ENCODE measurements at places on chromosomes 1 and 21. TPM values are rescaled to one million over a fixed set of nuclear protein-coding genes. Genes with fewer than 3 reads are reported as not detected.

- no peak for DNase-seq
These were observed 143.2 kb upstream of the C1orf105 start for GRCh38 chr1:172277275-172277674.

Gene ADAM30
- total RNA-seq, result not detected

- no peak for DNase-seq
These were observed 107.0 kb downstream of the MRPS6 start for GRCh38 chr21:34180407-34180806.

GRCh38 chr1:206581571-206581981, 30.7 kb downstream of the EIF2D start:
- DNase-seq, result no peak

DNA sequence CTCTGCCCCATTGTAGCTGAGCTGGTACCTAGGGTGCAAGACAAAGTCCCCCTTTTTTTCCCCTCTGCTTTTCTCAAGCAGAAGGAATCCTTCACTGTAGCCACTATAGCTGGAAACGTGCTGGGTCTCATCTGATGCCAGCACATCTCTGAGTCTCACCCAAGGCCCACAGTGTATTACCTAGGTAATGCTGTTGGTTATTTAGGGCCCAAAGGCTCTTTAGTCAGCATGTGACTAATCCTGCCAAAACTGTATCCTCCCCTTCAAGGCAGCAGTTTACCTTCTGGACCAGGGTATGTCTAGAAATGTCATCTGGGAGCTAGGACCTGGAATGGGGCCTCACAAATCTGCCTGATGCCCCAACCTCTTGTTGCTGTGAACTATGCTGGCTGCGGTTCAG, 423.4 kb downstream of the NUF2 start:
- no peak for DNase-seq

Gene DDR2
- 51.2 TPM for total RNA-seq

GRCh38 chr1:233189526-233189925, 106.0 kb downstream of the PCNX2 start:
- DNase-seq, result no peak

DNA sequence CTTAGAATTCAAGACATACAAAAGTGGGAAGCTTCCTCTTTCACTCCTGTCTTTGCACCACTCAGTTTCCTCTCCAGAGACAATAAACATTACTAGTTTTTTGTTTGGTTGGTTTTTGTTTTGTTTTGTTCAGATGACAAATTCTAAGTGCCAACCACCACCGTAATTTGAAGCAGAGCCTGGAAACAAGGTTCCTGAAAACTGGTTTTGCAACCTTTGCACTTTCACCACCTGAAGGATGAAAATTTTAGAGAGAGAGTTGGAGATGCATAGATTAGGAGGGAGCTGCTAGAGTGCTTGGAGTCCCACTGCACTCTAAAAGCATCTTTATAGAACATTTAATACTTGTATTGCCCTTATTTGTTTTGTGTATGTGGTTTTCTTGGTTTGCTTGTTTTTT, 20.2 kb upstream of the MGST3 start:
- DNase-seq, result no peak

Gene VHLL
- total RNA-seq, result not detected

- no peak for DNase-seq
These were observed 5.6 kb downstream of the EPS8L3 start for GRCh38 chr1:109757936-109758786.

DNA sequence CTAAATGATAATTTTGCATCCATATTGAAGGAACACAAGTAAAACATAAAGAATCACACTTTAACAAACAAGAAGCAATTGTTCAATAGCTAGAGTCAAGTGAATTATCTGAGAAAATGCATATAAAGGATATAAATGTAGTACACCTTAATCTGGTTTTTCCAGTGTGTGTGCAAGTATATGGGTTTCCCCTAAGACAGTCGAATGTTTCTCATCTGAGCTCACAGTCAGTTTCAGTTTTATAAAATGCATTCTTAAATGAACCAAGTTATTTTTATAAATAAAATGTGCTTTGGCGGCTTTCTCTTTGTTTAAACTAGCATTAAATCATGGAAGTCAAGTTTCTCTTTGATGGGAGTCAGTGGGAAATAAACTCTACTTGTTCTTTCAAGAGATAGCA, 125.9 kb downstream of the PTPRC start:
- DNase-seq, result no peak

Gene RNF186
- not detected for total RNA-seq

DNA sequence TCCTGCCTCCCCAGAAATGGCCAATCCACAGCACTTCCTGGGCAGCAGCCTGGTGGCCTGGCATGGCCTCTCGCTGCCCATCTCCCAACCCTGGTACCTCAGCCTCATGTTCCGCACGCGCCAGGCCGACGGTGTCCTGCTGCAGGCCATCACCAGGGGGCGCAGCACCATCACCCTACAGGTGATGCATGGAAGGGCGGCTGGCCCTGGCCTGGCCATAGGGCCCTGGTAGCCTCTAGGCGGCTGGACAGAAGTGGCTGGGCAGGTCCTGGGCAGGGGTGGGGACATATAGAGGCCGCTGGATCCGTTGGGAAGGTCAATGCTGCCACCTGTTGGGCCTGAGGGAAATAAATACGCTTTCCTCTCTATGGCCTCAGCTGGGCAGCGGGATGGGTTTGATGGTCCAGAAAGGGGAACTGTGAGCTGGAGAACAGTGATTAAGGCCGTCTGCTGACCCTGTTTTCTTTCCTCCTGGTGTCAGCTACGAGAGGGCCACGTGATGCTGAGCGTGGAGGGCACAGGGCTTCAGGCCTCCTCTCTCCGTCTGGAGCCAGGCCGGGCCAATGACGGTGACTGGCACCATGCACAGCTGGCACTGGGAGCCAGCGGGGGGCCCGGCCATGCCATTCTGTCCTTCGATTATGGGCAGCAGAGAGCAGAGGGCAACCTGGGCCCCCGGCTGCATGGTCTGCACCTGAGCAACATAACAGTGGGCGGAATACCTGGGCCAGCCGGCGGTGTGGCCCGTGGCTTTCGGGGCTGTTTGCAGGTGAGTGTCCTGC, 14.4 kb downstream of the CELSR2 start:
- peak; percentile 88 for DNase-seq

Gene LIPI
- not detected for total RNA-seq

Gene NBPF20
- 0.52 TPM for total RNA-seq

DNA sequence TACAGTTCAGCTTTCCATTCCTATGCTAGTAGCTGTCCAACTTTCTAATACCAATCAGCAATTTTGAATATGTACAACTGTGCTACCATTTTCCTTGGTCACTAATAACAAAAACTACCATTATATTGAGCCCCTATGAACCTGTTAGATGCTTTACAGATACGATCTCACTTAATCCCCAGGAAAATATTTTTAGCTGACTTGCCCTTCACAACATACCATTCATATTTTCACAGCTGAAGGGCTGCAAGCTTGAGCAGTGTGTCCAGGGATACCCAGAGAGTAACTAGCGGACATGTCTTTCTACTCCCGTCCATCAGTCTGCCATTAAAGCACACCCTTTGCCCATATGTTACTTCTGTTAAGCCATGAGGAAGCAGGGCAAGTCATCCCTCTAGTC, 140.5 kb downstream of the SPATA46 start:
- DNase-seq, result no peak

DNA sequence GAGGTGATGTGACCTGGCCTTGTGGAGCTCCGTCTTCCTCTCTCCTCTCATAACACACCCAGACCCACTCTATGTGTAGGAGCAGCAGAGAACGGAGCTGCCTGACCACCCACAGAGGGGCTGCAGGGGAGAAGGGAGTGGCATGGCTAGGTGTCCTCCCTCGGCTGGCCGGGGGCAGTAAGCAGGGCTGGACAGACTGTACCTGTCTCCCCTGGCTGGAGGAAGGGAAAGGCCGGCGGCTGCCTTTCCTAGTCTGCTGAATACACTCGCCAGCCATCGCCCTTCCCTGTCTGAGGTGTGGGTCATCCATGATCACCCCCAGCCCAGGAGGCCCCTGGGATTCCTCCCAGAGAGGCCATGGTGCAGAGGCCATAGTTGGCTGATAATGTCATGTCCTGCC, 187.2 kb upstream of the AJAP1 start:
- DNase-seq, result no peak

- no peak for DNase-seq
These were observed 3.9 kb upstream of the COL18A1 start for GRCh38 chr21:45401054-45401518.

GRCh38 chr1:100734676-100735075, 15.1 kb downstream of the VCAM1 start:
- DNase-seq, result no peak

Gene ADGRB2
- total RNA-seq, result 3.4 TPM

DNA sequence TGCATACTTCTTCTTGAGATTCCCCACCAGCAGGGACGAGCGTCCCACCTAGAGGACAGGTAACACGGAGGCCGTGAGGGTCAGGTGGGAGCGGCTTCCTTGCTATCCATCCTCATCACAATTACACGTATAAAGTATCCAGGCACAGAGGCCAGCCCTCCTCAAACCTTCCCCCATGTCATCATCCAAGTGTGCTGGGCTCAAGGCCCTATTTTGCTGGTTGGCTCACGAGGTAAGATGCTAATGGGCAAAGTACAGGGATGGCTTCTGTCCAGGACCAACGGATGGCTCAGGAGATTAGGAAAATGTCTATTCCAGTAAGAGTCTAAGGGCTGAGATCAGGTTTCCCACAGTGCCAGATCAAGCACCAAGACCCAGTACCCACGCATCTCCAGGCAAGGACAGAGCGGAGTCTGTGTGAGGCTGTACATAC, 11.5 kb upstream of the A3GALT2 start:
- no peak for DNase-seq

Gene NLRP3
- total RNA-seq, result 0.23 TPM

Gene RNU1-2
- total RNA-seq, result not detected

- no peak for DNase-seq
These were observed 23.6 kb upstream of the MAB21L3 start for GRCh38 chr1:116087628-116088027.

Gene IL20
- not detected for total RNA-seq

- no peak for DNase-seq
These were observed 15.1 kb upstream of the PCP4 start for GRCh38 chr21:39852021-39852721.

GRCh38 chr1:11458811-11459275, 20.1 kb upstream of the DISP3 start:
- DNase-seq, result no peak
